ENCODE measurements at places on chromosomes 16 and 17.

GRCh38 chr16:66256919-66257318 lies 109.6 kb upstream of the CDH5 start:
- DNase-seq = no peak

GRCh38 chr17:63445954-63446752 lies at the start of gene CYB561:
TSS of gene CYB561 (minus strand) at chr17:63446306. CDS start at chr17:63437547, 8,759 bp downstream.
- peak; percentile 43 for DNase-seq

DNA sequence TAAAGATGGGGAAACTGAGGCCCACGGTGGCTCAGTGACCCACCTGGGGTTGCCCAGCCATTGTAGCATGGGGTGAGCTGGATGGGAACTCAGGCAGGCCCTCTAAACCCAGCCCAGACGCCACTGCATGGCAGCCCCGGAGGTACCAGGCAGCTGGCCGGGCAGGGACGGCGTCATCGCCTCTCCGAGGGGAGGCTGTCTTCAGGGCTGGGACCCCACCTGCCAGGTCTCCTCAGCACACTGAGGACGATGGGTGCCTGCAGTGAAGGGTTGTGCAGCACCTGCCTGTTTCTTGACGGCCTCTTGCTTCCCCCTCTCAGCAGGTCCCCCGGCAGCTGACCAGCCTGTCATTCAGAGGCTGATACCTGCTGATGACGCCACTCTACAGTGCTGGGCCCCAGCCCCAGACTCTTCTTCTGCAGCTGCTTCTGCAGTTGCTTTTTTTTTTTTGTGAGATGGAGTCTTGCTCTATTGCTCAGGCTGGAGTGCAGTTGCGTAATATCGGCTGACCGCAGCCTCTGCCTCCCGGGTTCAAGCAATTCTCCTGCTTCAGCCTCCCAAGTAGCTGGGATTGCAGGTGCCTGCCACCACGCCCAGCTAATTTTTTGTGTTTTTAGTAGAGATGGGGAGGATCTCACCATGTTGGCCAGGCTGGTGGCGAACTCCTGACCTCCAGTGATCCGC lies 24.7 kb downstream of the RNF213 start:
- no peak for DNase-seq

GRCh38 chr16:66261826-66262225 lies 104.7 kb upstream of the CDH5 start:
- DNase-seq = no peak

DNA sequence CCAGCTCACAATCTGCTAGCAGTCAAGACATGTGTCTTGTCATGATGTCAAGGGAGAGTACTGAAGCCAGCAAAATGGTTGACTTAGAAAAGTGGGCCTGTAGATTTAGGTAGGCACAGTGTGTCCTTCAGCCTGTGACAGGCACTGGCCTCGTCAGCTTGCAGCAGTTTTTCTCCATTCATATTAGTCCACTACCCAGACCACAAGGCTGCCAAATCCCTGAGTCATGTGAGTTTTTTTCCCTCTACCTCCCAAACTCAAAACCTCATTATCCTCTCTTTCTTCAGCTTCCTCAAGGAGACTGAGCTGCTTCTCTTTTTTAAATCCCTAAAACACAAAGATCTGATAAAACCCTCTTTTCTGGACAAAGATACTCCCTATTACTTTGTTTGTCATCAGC lies 102.6 kb upstream of the HS3ST3A1 start:
- no peak for DNase-seq

DNA sequence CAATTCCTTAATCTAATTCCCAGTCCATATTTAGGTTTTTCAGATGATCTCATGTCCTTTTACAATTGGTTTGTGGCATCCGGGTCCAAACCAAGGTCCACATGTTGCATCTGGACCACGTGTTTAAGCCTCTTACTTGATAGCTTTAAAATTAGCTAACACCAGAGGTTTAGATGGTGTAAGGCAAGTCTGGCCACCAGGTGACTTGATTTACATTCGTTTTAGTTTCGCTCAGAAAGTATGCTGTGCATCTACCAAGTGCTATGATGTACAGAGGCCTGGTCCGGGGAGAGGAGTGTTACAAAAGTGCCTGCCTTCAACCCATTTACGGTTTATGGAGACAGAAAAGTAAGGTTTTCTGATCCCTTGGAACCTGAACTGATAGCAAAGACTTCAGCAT lies 878 bp upstream of the DNAJA2 start:
- no peak for DNase-seq

DNA sequence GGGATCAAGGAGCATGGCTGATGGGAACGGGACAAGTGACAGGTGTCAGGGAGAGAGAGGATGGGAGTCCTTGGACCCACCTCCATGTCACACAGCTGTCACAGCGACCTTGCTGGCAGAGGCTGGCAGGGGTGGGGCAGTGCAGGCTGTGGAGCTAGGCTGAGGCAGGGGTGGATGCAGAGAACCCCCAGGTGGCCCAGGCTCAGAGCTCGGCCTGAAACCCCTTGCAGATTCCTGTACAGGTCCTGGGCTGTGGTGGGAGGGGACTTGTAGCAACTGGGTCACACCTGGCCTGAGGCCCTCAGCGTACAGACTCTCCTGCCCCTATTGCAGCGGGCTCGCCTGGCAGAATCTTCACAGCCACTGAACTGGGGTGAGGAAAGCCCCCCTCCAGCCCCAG lies 174.1 kb downstream of the NTN1 start:
- no peak for DNase-seq

- peak; percentile 58 for DNase-seq
Measured at GRCh38 chr16:17328932-17329331, 141.8 kb downstream of the XYLT1 start.

DNA sequence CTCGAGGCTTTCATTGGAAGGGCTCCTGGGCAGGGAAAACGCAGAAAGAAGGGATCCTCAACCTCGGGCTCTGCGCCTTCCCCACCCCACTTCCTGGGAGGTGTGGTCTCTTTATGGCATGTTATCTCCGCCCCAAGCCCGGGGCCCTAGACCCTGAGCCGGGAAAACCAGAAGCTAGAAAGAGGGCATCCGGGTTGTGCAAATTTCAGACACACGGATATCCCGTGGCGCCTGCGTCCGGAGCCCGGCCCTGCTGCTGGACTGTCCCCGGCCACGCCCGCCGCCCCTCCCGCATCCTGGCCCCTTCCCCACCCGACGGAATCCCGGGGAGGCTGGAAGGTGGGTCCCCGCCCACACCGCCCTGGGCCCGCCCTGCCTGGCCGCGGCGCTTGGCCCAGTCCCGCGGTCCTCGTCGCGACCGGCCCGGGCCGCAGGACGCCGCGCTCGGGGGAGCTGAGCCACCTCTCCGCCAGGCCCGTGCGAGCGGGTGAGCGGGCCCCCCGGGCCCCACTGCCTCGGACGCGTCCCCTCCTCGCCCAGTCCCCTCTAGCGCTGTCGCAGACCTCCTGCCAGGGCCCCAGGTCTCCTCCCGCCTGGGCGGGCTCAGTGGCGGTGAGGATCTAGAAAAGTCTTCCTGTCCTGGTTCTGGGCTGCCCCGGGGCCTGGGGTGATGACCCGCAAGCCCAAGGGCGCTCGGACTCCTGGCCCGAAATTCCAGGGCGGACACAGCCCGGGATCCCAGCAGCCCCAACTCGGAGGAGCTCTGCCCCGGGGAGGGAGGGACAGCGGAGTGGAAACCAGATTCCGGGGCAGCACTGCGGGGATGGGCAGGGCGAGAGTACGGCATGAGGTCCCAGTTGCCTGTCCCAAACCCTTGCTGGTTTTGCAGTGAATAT lies at the start of gene SLC16A5:
Gene SLC16A5, plus strand, starts transcription at position 397 of the 896 bp plus-strand sequence. CDS start 5,683 bp downstream, outside the sequence.
- peak; percentile 19 for DNase-seq

- no peak for DNase-seq
Measured at GRCh38 chr16:52827456-52827855, 225.2 kb downstream of the CHD9NB start.

- no peak for DNase-seq
Measured at GRCh38 chr16:2881783-2882649, 999 bp upstream of the FLYWCH2 start.

- no peak for DNase-seq
Measured at GRCh38 chr17:80438806-80439205, 23.8 kb downstream of the ENDOV start.

DNA sequence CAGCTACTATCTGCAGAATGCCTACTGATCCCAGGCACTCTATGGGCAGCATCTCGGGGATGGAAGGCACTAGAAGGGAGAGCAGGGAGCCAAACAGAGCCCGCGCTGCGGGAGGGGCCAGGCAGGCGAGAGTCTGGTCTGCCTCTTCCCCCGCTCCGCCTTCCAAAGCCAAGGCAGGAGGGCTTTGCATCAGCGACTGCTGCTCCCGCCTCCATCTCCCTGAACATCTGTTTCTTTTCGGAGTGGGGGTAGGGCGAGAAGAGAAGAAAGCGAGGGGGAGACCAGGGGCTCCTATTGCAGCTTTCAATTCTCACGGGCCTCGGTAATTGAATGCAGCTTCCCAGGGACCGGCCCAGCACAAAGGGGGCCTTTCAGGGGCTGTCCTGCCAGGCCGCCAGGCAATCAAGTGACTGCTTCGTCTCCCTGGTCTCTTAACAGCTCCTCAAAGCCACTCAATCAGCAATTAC lies 31.4 kb upstream of the CDC42EP4 start:
- DNase-seq = no peak

GRCh38 chr16:26756633-26757032 lies 310.1 kb upstream of the C16orf82 start:
- DNase-seq = no peak

DNA sequence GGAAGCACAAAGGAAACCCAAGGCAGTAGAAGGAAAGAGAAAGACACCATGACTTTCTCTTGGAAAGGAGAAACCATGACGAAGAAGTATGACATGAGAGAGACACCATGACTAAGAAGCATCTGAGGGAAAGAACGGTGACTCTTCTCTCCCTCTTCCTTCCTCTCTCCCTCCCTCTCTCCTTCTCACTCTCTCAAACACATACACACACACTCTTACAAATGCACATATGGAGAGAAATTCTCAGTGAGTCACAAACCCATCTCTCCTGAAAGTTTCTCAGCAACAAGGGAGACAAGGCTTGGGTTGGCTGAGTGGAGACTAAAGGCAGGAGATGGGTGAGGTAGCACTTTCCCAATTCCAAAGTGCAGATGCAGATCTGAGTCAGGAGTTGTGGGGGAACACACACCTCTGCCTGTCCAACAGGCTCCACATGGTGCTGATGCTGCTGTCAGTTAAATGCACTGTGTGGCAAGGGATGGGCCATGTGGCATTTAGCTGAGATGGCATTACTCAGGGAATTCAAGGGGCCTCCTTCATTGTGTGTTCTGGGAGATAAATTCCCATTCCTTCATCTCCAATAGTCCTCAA lies 336.7 kb upstream of the C16orf82 start:
- no peak for DNase-seq

DNA sequence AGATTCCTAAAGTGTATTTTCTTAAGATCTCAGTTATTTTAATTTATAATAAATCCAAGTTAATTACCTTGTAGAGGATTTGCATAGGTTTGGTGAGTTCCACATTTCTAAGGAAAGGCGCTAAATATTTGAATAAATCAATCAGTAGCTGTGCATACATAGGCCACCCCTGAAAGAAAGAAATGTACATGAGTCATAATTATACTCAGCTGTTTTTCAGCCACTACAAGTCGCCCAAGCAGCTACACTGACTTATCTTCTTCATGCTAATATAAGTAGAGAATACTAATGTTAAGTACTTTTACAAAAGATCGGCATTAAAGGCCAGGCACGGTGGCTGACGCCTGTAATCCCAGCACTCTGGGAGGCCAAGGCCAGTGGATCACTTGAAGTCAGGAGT lies 14.9 kb downstream of the SETD6 start:
- no peak for DNase-seq

GRCh38 chr16:68760671-68761275 lies 23.7 kb downstream of the CDH1 start:
- no peak for DNase-seq

DNA sequence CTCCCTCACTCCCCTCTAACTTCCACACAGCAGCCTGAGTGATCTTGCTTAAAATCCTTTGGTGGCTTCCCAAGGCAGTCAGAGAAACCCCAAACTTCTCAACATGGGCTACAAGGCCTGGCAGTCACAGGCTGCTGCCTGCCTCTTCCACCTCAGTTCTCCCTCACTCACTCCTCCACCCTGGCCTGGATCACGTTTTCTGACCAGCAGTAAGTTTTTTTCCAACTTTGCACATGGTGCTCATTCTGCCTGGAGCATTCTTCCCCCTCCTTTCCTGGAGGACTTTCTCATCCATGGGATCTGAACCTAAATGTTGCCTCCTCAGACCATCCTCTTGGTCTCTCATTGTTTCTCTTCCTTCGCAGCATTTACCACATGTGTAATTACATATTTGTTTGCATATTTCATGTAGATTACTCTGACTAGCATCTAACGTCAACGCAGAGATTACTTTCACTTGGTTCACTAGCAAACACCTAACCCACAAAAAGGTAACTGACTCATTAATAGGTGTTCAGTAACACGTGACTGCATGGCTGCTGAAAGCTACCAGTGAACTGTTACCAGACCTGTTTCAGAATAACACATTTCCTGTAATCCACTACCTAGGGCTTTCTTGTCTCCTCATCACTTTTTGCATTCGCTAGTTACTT lies 17.1 kb downstream of the GNA13 start:
- no peak for DNase-seq
